ENCODE measurements at places on chromosomes 1 and 21.

- DNase-seq = no peak
Measured at GRCh38 chr1:170076199-170076598, 1.7 kb upstream of the KIFAP3 start.

DNA sequence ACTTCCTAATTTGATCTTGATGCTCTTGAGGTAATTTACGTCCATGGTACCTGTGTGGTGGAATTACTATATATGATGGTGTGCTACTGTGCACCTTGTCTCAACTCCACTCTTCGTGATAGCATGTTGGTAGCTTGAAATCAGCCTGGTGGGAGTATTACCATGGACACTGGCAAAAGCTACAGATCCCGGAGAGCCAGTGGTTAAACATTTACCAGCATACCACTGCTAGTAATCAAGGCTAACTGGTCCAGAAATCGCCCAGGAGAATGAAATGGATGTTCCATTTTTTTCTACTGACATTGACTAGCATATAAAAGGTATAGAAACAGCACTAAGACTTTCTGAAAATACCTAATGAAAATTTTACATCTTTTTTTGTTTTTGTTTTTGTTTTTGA, 30.6 kb downstream of the ELK4 start:
- no peak for DNase-seq

DNA sequence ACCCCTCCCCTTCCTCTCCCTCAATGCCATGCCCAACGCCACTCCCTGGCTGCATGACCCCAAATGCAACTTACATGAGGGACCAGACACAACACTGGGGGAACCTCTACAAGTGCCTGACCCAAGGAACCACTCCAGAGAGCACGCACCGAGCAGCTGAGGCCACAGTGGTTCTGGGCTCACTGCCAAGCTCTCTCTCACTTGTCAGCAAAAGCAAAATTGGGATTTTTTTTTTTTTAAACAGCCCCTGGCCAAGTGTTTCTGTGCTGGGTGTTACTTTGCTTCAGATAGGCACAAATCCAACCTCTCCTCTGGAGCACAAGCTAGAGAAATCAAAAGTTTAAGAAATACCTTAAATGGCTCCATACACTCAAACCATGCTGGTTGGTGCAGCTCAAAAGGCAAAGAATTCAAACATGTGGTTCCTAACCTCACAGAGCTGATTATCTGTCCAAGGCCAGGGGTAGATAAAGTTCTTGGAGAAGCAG, 363.0 kb downstream of the SETD4 start:
- no peak for DNase-seq

DNA sequence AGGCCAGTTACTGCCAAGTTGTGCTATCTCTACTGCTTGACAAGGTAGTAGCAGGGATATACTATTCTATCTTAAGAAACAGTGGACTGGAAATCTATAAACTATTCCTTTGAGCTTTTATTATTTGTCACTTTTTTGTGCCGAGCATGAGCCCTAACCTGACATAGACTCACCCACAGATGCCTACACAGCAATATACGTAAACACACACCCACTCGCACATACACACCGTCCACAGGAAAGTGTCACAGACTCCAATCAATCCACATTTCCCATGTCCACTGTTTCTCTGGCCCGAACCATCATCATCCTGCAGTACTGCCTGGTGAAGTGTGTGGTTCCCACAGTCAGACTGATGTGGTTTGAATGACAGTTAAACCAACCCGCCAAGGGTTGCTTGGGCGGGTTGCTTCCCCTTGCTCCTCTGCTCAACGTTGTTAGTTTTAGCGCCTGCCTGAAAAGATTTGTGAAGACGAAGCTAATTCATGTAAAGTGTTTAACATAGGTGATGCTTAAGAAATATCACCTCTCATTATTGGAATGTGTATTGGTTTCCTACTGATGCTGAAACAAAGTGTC, 47.2 kb downstream of the ADAMTS1 start:
- DNase-seq = no peak

GRCh38 chr1:214377886-214378285, 96.9 kb downstream of the SMYD2 start:
- DNase-seq = no peak

DNA sequence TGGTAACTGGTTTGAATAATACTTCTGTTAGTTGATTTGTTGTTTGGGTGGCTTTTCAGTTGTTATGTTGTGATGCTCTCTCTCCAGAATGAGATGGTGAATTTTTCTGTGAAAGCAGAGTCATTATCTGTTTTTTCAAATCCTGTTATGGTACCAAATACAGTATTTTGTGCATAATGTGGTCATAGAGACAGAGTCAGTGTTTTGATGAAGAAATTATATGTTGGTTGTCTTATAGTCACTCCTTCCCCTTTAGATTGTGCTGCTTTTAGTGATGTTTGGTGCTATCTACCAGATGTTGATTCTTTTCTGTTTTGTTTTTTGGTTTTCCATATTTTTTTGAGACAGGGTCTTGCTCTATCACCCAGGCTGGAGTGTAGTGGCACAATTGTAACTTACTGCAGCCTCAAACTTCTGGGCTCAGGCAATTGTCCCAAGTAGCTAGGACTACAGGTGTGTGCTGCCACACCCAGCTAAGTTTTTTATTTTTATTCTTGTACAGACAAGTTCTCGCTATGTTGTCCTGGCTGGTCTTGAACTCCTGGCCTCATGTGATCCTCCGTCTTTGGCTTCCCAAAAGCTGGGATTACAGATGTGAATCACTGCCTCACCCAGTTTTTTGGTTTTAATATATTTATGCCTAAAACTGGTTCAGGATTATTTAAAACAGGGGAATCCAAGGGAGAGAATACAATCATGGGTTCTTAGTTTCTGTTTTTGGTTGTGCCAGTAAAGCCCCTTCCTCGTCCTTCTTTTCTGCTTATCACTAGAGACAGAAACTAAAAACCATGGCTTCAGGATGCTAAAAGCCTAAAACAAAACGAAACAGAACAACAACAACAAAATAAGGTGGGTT, 7.3 kb downstream of the PPP2R5A start:
- DNase-seq = no peak

DNA sequence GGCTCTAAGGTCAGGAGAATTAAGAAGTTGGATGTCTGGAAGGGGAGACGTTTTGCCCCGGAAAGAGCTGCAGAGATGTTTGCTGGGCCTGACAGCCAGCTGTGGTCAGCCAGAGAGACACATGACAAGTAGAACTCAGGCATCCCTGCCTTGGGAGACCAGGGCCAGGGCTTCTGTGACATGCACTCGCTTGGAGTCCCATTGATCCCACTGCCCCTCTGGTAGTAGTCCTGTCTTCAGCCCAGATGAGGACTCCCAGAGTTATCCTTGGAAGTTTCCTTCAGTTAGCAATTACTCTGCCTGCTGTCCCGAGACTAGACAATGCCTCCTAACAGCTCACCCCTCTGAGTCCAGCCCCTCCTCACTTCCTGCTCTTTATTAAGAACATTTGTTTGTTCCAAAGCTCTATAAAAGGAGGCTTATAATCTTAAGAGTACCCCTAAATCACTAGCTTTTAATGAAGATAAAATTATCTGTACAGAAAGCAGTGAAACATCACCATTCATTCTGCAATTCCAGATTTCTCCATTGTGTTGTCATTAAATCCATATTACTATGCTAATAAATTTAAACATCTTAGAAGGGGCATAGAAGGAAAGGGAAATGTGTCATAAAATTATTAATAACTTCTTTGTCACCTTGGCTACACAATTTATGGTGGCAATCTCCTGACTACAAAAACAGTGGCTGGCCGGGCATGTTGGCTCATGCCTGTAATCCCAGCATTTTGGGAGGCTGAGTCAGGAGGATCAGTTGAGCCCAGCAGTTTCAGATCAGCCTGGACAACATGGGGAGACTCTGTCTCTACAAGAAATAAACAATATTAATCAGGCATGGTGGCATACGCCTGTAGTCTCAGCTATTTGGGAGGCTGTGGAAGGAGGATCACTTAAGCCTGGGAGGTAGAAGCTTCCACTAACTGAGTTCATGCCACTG, 94.2 kb downstream of the KCNK1 start:
- no peak for DNase-seq

- DNase-seq = no peak
Measured at GRCh38 chr1:148374101-148374500, 109.0 kb downstream of the PPIAL4G start.

- DNase-seq = no peak
Measured at GRCh38 chr1:111758373-111758772, 2.7 kb downstream of the DDX20 start.

GRCh38 chr1:165241952-165242351, 114.6 kb downstream of the LMX1A start:
- no peak for DNase-seq

DNA sequence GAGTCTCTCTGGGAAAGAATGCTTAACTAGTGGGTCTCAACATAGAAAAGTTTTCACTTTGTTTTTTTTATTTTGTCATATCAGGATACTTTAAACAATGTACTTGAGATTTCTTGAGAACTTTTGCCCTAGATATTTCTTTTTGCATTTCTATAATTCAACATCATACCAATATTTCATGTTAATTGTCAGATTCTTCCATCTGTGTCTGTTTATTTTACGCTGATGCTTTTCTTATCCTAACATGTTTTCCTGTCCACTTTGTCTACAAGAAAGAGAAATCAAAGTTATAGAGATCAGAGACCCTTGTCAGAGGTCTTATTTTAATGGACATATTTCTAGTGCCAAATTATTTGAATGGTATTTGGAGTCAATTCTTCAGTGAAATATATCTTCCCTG, 95.5 kb upstream of the B3GALT2 start:
- DNase-seq = no peak

GRCh38 chr1:216483672-216484401, 60.6 kb upstream of the USH2A start:
- DNase-seq = no peak

- DNase-seq = no peak
Measured at GRCh38 chr1:234659538-234659937, 49.6 kb upstream of the IRF2BP2 start.

- DNase-seq = no peak
Measured at GRCh38 chr1:116067566-116067890, 43.7 kb upstream of the MAB21L3 start.

GRCh38 chr1:78141531-78142231, 95.9 kb downstream of the GIPC2 start:
- no peak for DNase-seq

GRCh38 chr1:91716339-91716738, 169.6 kb downstream of the TGFBR3 start:
- DNase-seq = no peak

GRCh38 chr21:46151989-46152926, 3.1 kb downstream of the FTCD start:
- DNase-seq = no peak

- no peak for DNase-seq
Measured at GRCh38 chr21:37367703-37368540, 1.3 kb downstream of the DYRK1A start.

- DNase-seq = peak; percentile 19
Measured at GRCh38 chr1:32754317-32755097, 51.9 kb upstream of the SYNC start.

DNA sequence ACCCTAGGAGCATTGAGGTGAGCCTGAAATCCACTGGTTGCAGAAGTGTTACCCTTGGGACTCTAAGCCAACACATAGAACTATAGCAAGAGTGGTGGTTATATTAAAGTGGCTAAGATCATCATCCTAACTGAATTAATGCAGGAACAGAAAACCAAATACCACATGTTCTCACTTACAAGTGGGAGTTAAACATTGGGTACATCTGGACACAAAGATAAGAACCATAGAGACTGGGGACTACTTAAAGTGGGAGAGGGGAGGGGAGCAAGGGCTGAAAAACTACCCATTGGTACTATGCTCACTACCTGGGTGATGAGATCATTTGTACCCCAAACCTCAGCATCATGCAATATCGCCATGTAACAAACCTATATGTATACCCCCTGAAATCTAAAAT, 100.0 kb downstream of the SLC25A24 start:
- no peak for DNase-seq

DNA sequence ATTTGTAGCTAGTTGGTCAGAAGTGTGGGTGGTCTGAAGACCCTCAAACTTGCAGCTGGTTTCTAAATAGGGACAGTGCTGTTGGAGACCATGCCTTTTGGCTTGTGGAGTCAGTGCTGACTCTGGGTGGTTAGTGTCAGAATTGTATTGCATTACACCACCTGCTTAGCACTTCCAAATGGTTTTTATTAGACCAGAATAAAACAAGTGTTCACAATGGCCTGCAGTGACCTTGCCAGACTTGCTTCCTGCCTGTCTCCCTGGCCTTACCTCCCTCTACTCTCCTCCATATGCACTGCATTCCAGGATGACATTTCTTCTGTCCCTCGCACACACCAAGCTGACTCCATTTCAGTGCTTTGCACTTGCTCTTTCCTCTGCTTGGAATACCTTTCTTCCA, 72.7 kb upstream of the CNIH3 start:
- DNase-seq = no peak

DNA sequence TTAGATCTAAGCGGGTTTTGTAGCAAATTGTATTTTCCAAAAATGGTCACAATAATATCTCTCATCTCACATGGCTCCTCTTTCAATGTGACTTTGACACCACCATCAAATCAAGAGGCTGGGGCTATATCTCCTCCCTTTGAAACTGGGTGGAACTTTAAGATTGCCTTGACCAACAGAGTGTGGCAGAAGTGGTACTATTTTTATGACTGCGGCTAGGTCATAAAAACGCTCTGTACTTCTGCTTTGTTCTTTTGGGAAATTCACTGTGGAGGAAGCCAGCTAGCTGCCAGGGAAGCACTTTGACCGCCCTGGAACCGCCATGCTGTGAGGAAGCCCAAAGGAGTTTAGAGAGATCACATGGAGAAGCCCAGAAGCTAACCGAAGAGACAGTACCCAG, 50.7 kb upstream of the ACOT11 start:
- no peak for DNase-seq

- DNase-seq = no peak
Measured at GRCh38 chr1:78869136-78869535, 137.4 kb downstream of the ADGRL4 start.

DNA sequence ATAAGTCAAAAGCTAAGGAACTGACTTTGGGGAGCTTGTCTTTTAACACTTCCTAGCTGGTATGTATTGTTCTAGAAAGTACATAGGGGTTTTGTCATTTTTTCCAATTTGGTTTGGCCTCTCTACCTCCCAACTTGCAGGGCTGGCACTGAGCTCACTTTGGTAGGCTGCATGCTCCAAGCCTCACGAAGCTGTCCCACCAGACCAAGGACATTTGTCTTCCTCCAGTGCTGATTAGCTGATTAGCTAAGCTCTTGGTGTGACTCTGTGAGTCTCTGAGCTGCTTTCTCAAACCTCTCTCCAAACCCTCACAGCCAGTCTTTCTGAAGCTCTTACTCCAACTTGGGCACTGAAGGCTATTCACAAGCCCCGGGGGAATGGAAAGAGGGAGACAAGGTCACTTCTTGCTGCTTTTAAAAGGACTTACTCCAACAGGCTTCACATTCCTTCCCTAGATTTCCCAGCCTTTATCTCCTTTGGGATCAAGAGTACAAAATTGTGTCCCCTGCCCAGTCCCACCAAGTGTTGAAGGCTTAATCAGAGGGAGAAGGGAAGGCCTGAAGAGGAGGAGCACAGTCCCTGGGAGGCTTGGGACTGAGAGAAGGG, 893 bp upstream of the CFAP45 start:
- no peak for DNase-seq

DNA sequence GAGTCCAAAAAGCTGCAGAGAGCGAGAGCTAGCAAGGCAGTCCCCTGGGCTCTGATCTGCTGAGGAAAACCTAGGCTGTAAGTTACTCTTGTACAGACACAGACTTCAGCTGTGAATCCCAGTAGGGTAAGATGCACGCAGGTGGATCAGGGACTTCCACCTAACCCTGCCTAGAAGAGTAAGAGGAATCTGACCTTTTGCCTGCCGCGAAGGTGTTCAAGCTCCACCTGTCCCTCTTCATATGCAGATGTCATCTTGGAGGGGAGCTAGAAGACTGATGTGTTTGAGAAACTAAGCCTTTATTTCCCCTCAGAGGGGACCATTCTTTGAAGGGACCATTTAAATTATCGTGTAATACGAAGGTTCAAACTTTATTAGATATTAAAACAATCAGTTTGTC, 108.6 kb upstream of the USP24 start:
- DNase-seq = no peak

Data from stimulated activated CD8-positive, alpha-beta memory T cell treated with anti-CD3 and anti-CD28 coated beads, Interleukin-15, amount 100 ng/mL, for 4 hours (primary cell).